NCI-H2107 (cell line): ENCODE measurements at places on chromosomes 11 and 22.

DNA sequence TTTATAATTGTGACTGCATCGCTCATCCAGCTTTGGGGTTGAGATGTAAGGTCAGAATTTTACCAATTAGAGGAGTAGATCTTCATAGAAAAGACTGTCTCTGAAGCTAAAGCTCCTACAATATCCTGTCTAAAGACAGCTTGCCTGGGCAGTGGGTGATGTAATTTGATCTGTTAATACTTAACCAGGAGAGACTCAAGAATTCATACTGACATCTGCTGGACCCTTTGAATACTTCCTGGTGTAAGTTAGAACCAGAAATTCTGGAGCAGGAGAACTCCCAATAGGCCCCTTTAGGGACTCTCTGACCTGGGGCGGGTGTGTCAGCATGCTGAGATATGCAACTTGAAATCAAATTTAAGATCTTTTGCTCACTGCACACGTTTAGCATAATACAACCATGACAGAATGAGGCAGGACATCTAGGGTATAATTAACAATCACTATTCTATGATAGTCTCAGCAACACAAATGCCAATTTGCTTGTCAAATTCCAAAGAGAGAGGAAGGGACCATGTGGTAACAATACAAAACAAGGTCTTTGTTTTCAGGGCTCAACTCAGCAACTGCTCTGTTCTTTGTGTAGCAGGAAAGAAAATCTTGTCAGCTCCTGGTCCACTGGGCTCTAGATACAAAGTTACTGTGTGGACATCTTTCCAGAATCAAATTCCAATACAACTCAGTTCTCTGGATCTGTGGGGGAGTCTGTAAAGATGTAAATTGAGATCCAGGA lies 143.9 kb downstream of the INSC start:
- peak; percentile 25 for DNase-seq

DNA sequence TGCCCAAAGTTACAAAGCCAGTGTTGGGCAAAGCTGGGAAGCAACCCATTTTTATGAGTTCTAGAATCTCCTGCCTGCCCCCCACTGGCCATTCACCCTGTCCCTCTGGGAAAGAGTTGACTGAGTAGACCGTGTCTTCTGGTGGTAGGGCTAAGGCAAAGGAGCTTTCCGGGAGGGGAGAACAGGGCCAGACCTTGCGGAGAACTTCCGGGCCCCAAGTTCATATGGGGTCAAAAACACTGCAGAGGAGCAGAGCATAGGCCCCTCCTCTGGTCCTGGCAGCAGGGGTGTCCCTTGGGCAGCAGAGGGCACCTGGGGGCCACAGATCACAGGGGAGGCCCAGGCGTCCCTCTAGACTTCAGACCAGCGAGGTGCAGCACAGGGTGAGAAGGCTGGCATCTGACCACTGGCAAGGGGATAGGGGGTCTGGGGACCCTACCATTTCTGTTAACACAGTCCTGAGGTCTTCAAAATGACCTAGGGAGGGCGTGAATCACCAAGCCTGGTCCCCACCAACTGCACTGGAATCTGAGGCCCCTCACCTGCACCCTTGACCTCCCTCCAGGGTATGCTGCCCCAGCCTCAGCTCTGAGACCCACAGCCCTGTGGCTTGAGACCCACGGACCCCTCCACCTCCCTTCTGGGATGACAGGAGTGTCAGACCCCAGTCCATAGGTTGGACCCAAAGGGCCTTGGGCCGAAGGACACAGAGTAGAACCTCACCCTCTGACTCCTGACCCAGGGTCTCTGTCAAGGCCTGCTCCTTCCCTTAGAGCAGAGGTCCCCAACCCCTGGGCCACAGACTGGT lies 1.3 kb upstream of the ARAP1 start:
- DNase-seq: no peak

DNA sequence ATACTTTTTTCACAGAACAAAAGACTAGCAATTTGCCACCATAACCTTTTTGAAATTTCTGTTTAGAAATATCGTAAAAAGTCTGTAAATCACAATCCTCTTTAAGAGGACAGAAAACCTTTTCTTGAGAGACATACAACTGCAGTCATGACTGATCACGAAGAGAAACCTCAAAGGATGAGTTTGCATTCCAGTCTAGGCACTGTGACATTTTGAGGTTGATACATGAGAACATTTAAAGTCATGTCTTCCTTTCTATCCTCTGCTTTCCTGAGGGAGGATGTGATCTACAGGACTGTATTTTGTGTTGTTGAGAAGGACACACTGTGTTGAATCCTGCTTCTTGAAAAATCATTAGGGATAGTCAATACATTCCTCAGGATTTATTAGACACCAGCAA lies 476.7 kb upstream of the CCDC179 start:
- no peak for DNase-seq

DNA sequence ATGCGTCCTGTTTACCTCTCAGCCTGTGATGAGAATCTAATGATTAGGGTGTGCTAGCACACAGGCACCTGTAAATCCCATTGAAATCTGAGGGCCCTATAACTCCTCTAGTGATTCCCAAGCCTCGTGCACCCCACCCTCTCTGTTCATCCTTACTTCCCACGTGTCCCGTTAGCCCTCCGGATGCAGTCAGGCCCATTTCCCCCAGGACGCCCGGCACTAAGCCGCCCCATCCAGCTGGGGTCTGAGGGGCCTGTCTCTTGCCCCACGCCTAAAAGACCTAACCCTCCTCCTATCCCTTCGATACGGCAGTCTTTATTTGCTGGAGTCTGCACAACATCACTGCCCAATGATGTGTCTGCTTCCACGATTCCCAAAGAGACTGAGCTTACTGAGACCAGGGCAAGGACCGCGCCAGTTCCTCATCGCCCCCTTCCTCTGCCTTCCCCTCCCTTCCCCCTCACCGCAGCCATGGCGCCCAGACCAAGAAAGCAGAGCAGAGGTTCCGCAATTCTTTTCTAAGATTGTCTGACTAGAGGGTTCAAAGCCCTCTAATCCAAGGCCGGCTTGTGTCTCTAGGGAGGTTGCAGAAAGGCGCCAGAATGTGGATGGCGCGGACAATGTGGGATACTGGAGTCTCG lies 1.1 kb upstream of the FADS2 start:
- no peak for DNase-seq

- DNase-seq: no peak
Observed at GRCh38 chr22:26115266-26115665, 54.0 kb upstream of the SEZ6L start.
